ENCODE measurements at places on chromosomes 11 and 22.

DNA sequence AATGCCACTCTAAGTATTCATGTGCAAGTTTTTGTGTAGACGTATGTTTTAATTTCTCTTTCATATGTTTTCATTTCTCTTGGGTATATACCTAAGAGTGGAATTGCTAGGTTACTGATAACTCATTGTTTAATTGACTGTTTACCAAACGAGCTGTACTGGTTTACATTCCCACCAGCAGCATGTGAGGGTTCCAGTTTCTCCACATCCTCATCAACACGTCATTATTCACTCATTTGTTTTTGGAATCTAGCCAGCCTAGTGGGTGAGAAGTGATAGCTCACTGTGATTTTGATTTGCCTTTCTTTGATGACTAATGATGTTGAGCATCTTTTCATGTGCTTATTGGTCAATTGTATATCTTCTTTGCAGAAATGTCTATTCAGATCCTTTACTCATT, 4.0 kb downstream of the ANKRD13D start:
- peak; percentile 83 for DNase-seq

GRCh38 chr11:119797736-119798135, 68.7 kb upstream of the NECTIN1 start:
- no peak for DNase-seq

DNA sequence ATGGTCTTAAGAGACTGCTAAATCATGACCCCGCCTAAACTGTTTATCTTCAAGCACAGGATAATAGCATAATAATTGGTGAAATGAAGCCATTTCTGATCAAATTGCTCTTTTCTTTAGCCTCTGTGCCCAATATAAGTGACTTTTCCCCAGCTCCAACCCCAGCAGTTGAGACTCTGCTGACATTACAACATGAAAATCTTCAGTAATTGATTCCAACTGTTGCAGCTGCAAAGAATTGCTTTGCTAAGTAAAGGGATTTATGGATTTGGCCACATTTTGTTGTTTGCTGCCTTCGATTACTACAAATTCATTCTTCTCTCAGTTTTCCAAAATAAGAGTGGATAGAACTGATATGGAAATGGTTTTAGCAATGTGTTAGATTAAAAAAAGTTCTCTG, 576.7 kb upstream of the LRRC4C start:
- no peak for DNase-seq

GRCh38 chr11:68012843-68013610, 2.9 kb downstream of the ALDH3B1 start:
- DNase-seq: no peak

GRCh38 chr11:134678744-134679143, 266.7 kb upstream of the B3GAT1 start:
- DNase-seq: no peak

GRCh38 chr22:22693531-22693884, 49.1 kb downstream of the GGTLC2 start:
- DNase-seq: no peak

DNA sequence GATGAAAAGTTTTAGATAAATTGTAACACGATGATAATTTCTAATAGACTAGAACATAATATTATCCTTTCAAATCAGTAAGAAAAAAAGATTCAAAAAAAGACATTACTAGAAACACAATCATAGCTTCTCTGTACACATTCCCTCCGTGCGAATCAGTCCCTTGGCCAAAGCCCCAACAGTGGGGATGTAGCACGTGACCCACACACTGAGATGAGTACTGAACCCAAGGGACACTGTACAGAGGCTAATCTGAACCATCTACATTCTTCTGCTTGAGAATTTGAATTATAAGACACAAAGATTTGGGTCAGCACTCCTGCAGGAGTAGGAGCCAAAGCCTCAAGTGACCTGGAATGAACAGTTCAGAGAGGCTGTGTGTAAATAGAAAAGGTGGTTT, 353.7 kb downstream of the INSC start:
- no peak for DNase-seq
